Fibroblast of skin of back (primary cell): ENCODE measurements at places on chromosomes 2 and 18.

GRCh38 chr2:159188449-159188848 lies 98.1 kb downstream of the WDSUB1 start:
- no peak for DNase-seq

- no peak for DNase-seq
These were observed 46.2 kb upstream of the NABP1 start for GRCh38 chr2:191631754-191632153.

GRCh38 chr2:26991717-26992116 lies 21.3 kb downstream of the MAPRE3 start:
- DNase-seq, result no peak

- no peak for DNase-seq
These were observed 472.5 kb upstream of the TNP1 start for GRCh38 chr2:217332417-217332791.

- DNase-seq, result no peak
These were observed 178.8 kb downstream of the ANAPC1 start for GRCh38 chr2:111705239-111705638.

GRCh38 chr2:174827371-174828369 lies 63.4 kb upstream of the CHRNA1 start:
- DNase-seq, result no peak

- no peak for DNase-seq
These were observed 472.8 kb downstream of the PLCL1 start for GRCh38 chr2:198277181-198277580.

DNA sequence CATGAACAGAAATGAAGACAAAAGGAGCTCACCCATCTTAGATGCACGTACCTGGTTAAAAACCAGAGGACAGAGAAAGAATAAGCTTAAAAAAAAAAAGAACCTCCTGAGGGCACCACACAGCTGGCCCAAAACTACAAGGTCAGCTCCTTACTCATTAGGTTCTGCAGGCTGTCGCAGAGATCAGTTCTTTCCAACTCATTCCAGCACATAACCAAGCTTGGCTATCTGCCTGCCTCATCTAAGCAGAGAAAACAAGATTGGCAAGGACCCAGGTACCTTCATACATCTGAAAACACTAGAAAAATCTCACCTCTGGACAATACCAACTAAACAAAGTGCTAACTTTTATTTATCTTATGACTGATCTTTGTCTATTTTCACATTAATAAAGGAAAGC lies 89.9 kb downstream of the NOL10 start:
- DNase-seq, result no peak

- DNase-seq, result peak; percentile 24
These were observed 1.8 kb downstream of the PKP4 start for GRCh38 chr2:158458617-158458920.

DNA sequence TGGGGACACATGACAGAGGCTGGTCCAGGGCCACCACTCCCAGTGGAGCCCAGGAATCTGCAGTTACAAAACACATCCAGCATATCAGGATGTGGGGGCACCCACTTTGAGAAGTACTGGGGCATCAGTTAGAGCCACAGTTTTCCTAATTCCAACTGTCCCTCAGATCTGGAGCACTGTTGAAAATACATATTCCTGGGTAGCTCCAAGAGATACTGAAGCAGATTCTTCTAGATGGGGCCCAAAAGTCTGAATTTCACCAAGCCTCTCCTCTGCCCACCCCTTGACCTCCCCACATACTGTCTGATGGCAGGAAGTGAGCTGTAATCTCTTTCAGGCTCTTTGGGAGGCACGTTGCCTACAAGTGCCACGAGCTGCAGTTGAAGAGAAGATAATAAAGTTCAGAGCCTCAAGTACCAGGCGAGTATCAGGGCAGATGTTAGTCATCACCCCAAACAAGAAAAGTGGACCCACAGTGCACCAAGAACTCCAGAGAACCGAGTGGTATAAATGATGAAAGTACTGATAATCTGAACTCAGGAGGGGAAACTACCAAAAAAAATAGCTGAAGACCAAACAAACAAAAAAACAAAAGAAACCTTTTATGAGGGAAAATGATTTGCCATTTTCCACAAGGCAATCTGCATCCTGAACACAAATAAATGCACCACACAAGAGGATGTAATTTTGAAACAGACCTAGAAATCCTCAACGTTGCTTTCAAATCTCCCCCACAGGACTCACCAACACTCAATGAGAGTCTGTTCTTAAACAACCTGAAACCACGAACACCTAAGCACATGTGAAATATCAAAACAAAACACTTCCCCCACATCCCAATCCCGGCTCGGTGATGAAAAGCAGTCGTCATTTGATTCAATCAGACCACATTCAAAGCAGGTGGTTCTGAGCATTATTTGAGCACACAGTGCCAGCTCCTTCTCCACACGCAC lies 98.7 kb downstream of the TCF4 start:
- no peak for DNase-seq

DNA sequence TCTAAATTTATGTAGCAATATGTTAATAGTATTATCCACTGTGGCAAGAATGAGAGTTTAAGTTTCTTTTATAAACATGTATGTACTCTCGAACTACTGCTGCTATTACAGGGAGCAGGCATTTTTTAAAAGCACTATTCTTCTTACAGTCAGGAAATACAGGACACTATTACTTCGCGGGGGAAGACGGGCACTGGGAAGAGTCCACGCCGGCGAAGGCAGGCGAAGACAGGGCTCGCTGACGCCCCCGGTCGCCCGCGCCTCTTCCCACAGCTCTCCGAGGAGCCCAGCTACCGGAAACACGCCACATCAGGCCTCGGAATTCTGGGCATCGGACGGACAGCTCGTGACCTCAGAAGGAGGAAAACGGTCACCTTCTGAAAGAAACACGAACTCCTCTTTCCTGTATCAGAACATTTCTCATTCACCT lies 90.2 kb downstream of the FAM161A start:
- DNase-seq, result peak; percentile 90

GRCh38 chr2:228675091-228675490 lies 493.6 kb upstream of the SPHKAP start:
- DNase-seq, result no peak

GRCh38 chr2:111025288-111025687 lies 95.4 kb upstream of the BCL2L11 start:
- DNase-seq, result no peak

- DNase-seq, result no peak
These were observed 902.4 kb upstream of the PIK3C3 start for GRCh38 chr18:41052625-41053024.

DNA sequence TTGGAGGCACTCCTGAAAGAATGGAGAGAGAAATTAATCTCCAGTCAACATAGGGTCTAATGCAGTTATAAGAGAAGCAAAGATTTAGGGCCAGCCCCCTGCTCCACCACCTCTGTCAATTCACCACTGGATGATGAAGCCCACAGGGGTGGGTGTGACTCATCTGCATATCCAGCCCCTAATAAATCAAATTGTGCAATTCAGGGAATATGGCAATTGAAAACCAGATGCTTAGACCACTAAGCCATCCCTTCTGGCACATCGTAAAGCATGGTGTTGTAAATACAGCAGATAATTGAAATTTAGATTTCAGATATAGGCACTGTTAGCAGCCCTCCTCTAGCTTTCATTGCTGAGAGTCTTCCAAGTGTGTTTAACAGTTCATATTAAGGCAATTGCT lies 541.4 kb downstream of the PARD3B start:
- DNase-seq, result peak; percentile 3

DNA sequence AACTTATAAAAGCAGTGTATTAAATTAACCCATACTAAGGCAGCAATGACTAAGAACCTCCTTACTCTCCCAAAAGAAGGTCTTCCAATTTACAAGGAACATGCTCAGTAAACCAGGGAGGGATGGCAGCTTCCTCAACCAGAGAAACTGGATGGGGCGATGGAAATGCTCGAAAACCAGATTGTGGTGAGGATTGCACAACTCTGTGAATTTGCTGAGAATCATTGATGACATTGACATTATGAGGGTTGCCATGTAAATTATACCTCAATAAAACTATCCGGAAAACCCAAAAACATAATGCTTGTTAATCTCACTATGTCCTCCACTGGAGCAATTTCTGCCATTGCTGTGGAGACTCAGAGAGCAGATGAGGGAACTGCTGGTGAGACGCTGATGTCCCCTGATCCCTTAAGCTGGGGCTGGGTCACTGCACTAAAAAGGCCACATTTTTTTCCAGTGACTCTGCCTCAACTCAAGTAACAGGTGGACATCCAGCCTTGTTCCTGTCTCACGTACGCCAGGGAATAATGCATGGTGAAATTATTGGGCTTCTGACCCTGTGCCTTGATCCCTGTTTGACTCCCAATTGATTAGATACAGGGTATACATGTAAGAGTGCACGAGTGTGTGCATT lies 288.3 kb downstream of the CYP26B1 start:
- DNase-seq, result no peak

DNA sequence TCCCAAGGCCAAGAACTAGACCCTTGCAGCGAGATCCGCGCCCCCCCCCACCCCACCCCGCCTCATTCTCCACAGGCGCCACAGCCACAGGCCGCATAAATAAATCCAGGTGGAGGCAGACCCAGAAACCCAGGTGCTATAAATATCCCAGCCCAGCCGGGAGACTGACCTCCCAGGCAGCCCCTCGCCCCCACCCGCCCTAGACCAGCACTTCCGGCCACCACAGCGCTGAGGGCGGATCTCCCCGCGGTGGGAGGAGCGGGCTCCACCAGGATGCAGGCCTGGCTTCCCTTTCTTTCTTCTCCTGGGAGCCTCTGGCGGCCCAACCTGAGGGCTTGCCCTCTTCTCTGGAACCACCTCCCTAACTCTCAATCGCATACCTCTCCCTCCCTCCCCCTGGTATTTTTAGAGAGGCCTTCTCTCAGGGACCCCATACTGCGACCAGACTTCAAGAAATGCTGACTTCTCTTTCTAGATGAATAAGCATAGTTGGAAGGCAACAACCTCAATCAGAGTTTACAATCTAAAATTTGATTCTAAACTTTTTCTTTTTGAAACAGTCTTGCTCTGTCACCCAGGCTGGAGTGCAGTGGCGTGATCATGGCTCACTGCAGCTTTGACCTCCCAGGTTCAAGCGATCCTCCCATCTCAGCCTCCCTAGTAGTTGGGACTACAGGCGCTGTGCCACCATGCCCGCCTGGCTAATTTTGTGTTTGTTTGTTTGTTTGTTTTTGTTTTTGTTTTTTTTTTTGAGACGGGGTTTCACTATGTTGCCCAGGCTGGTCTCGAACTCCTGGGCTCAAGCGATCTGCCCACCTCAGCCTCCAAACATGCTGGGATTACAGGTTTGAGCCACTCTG lies 55.0 kb downstream of the PKDCC start:
- DNase-seq, result peak; percentile 77

DNA sequence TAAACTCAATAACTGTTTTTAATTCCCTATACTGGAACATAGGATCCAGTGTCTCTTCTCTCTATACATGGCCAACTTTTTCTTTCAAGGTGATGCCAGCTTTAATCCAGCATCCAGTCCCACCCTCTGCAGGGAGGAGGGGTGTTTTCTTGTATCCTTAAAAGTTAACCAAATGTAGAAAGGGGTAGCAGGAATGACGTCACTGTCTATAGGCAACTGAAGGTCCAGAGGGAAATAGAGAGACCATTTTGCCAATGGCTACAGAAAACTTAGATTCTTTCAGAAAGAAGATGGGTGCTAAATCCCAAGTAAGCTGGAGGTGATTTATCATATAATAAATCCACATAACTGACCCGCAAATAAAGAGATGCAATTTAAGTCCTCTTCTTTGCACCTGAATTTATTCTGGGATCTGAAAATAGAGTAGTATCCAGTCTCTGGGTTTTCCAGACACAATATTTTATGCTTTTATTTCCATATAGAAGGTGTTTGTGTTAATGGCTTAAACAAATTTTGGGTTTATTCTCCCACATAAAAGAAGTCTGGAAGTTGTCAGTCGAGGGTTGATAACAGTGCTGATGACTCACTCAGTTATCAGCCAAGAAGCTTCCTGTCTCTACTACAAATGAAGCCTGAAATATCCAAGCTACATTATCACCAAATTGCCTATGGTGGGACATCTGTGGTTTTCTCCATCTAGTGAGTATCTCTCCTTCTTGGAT lies 5.7 kb upstream of the DNER start:
- DNase-seq, result no peak

- no peak for DNase-seq
These were observed 78.6 kb downstream of the ASB1 start for GRCh38 chr2:238505119-238505891.

GRCh38 chr2:74587664-74588277 lies 33.3 kb downstream of the DOK1 start:
- peak; percentile 73 for DNase-seq

GRCh38 chr2:220353897-220354296 lies 726.5 kb downstream of the SLC4A3 start:
- no peak for DNase-seq
